ENCODE measurements at places on chromosomes 1 and 21.

GRCh38 chr21:27320868-27321267 is 354.0 kb upstream of the ADAMTS5 start:
- no peak for DNase-seq

DNA sequence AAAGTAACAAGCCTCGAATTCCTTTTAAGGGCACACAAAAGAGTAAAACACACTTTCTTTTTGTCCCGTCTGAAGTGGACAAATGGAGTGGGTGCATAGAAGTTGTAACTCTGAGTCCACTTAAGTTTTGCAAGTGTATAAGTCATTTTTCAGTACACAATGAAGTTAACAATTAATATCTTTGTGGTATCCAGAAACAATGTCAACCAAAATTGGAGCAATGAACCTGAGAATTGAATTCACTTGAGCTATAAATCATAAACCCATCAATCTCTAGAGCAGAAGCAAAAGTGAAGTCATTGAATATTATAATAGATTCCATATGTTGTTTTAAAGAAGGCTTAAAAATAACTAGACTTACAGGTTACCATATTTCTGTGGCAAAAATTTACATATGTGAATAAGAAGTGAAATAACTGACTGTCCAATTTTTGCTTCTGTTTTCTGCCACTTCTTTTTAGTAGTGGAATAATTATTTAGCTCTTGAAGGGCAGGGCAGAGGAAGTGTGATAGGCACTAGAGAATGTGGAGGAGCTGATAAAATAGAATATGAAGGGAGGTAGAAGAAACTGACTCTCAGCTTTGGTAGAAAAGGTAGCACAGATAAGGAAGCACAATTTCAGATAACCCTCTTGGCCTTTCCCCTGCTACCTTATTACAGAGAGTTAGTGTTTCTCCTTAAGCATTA is 73.9 kb upstream of the RGL1 start:
- peak; percentile 20 for DNase-seq

GRCh38 chr1:24278726-24279125 is 40.4 kb upstream of the GRHL3 start:
- no peak for DNase-seq

DNA sequence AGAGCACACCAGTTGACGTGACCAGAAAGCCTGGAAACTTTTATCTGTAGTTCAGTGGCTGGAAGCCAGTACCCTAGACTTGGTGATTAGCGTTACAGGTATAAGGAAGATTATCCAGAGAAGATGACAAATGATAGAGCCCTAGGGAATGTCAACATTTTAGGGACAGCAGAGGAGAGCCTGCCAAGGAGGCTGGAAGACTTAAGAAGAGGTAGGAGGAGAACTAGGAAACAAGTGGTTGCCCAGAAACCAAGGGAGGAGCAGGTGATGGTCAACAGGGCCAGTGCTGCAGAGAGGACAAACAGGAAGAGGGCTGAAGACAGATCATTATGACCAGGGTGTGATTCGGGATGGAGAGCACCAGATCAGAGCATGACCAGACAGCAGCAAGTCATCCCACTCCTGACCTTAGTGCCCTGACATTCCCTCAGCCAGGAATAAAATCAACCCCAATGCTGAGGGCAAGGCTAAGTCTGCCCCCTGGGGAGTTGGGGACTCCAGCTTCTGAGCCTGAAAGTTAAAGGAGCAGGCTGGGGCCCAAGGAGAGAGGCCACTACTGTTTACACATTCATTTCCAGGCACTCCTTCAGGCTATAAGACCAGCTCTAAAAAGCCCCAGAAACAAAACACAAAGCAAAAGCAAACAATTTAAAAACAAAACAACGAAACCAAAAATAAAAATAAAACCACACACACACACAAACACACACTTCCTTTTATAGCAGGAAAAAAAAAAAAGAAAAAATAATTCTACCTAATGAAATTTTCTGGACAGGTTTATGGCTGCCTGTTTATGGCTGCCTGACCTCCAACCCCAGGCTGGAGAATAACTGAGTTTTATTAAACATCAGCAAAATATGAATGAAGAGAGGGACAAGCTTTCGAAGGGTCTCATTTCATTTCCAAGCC is 48.6 kb upstream of the LRRC52 start:
- DNase-seq: no peak

- peak; percentile 28 for DNase-seq
Observed at GRCh38 chr21:27060190-27060589, 93.3 kb upstream of the ADAMTS5 start.

GRCh38 chr1:62810420-62811274 is 26.7 kb downstream of the ATG4C start:
- DNase-seq: no peak

DNA sequence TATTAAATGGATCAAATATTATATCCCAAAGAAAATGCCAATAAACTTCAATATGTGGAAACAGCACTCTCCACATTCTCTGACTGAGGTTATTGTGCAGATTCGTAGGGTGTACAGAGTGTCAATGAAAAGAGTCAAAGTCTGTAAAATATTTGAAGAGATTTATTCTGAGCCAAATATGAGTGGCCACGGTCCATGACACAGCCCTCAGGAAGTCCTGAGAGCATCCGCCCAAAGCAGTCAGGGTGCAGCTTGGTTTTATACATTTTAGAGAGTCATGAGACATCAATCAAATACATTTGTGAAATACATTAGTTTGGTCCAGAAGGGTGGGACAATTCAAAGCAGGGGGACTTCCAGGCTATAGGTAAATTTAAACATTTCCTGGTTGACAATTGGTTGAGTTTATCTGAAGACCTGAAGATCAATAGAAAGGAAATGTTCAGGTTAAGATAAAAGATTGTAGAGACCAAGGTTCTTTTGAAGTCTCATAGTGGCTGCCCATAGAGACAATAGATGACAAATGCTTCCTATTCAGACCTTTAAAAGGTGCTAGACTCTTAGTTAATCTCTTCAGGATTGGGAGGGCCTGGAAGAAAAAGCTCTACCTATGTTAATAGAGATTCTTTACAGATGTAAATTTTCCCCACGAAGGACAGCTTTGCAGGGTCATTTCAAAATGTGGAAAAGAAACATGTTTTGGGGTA is 569.5 kb downstream of the MATN1 start:
- no peak for DNase-seq

- DNase-seq: no peak
Observed at GRCh38 chr1:37633040-37633937, 1.4 kb downstream of the RSPO1 start.

DNA sequence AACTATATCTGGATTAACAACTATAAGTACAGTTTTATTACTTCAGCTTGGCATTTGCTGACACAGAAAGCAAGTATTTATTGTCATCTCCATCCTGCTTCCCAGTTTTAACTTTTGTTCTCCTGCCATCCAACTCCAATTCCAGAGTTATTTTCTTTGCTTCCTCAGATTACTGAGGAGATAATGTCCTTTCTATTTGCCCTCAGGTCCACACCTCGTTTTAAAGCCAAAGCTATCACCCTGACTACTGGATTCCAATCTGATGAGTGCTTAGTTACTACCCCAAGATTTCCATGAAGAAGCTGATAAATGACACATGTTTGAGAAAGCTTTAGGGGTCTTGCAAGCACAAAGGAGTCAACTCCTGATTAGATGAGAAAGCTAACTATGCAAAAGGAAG is 25.2 kb downstream of the ACKR1 start:
- DNase-seq: no peak

DNA sequence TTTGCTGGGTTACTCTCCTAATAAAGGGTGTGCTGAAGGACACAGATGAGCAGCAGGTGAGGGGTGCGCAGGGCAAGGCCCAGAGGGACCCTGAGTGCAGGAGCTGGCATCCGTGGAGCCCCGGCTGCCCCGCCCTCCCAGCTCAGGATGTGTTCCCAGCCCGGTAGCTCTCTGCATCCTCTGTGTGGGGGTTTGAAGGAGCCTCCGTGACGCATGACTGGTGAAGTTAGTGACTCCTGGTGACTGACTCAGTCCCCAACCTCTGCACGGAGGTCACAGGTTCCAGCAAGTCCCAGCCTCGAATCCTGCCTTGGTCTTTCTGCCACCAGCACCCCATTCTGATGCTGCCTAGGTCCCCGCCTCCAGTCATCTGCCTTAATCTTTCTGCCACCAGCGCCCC is 21.6 kb upstream of the TSPEAR start:
- DNase-seq: no peak

- no peak for DNase-seq
Observed at GRCh38 chr1:4057603-4058002, 157.5 kb upstream of the C1orf174 start.

- DNase-seq: no peak
Observed at GRCh38 chr1:36239941-36240637, 15.8 kb downstream of the THRAP3 start.

- DNase-seq: no peak
Observed at GRCh38 chr1:246591504-246591903, 25.2 kb downstream of the CNST start.

DNA sequence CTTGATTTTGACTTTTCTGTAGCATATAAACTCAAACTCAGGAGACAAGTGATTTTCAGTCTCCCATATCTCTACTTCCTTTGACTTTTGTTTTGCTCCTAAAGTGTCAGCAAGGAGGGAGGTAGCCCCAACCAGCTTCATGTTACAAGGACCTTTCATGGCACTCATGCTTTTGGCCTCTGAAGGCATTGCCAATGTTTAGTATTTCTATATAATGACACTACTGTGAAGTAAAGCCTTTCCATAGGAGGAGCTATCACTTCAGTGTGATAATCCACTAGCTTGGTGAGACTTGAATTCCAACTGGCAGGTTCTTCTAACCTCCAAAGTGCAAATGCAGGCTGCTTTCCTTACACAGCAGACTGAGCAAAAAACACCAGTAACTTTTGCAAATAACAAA is 14.4 kb downstream of the COLGALT2 start:
- no peak for DNase-seq

GRCh38 chr1:60547821-60548220 is 474.3 kb upstream of the C1orf87 start:
- no peak for DNase-seq

Measured in fibroblast of skin of abdomen (primary cell).